ENCODE measurements at places on chromosomes 12 and 14.

DNA sequence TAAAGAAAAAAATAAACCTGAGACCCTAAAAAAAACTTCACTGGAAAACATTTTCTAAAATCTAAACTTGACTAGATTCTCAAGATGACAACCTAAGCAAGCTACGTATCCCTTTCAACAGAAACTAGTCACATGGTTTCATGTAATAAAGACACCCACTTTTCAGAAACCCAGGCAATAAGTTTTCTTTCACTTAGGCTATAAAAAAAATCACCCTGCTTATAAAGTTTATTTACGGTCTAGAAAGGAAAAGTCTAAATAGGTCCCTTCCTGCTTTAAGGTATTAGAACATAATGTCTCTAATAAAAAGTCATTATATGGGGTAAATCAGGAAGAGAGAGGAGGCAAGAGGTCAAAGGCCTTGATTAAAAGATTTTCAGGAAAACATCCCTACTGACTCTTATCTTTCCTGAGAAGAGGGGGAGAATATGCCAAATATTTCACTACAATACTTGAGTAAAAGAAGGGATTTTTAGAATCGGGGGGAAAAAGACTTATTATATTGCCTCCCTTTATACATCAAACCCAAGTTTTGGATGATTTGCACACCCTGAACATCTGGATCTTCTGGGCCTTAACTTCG lies 9.5 kb downstream of the CLIP1 start:
- DNase-seq = no peak

DNA sequence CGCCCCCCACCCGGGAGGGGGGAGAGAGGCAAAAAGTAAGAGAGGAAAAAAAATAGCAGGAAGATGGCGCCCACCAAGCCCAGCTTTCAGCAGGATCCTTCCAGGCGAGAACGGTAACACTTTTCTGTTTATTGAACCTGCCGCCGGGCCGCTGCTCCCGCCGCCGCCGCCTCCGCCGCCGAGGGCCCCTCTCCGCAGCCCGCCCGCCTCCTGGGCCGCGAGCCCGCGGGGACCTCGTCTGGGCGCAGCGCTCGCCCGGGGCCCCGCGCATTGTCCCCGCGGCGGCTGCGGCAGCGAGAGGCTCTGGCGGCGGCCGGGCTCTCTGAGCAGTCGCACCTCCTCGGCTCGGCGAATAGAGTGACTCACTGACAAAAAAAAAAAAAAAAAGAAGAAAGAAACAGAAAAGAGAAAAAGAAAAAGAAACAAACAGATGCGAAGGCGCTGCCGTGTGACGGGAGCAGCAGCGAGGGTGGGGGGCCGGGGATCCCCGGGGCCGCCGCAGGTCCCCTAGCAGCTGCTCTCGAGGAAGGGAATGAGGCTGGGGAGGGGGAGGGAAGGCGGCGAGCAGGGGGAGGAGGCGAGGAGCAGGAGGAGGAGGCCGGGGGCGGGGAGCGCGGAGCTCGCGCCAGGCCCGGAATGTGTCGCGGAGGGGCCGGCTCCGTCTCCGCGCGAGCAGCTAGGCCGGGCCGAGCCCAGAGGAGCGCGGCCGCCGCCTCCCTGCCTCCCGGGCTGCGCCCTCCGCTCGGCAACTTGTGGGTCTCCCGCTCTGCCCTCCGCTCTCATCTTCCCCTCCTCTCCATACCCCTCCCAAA lies 781 bp downstream of the NPAS3 start:
- DNase-seq = peak; percentile 87

DNA sequence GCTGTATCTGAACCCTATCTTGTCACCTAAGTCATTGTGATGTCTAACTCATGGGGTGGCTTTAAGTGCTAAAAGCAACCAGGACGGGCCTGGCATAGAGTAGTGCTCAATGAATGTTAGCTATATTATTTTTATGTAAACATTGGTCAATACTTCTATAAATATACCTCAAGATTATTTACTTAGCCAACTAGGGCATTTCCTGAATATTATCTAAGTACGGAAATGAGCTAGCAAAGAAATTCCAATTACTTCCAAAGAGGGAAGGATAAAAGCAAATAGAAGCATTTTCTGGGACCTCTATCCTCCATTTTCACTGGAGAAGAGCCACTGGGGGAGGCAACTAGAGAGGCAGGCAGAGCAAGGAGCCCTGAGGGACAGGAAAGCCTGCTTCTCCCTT lies 20.6 kb downstream of the CCDC92 start:
- no peak for DNase-seq

GRCh38 chr12:114447274-114447716 lies 41.4 kb upstream of the TBX5 start:
- DNase-seq = peak; percentile 58

GRCh38 chr14:53608369-53608768 lies 348.3 kb downstream of the BMP4 start:
- DNase-seq = no peak

GRCh38 chr12:4858386-4858785 lies 51.3 kb upstream of the KCNA1 start:
- DNase-seq = peak; percentile 86

GRCh38 chr14:28142400-28143015 lies 624.1 kb upstream of the FOXG1 start:
- DNase-seq = peak; percentile 19

GRCh38 chr12:130850418-130851021 lies 11.5 kb upstream of the STX2 start:
- DNase-seq = no peak

Data from neural progenitor cell (in vitro differentiated cells).